ENCODE measurements at places on chromosomes 12 and 14.

- DNase-seq: no peak
Observed at GRCh38 chr12:32515137-32515873, 115.9 kb downstream of the FGD4 start.

DNA sequence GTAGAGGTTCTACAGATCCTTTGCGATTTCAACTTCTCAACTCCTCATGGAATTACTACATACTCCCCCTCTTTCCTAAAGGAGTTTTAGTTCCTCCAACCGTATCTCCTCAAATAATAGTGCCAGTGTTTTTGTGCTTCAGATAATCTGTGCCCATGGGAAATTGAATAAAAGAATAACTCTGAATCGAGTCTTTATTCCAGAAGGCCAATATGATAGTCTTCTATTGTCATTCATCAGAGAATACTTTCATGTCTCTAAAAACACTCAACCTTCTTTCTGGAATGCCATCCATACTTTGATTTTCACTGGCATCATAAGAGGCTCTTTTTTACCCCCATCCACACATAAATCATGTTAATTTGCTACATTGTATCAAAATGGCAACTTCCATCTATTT is 911.3 kb upstream of the USP15 start:
- no peak for DNase-seq

- DNase-seq: peak; percentile 38
Observed at GRCh38 chr14:23294734-23295561, 7.7 kb downstream of the PPP1R3E start.

GRCh38 chr14:50061664-50062437 is 54.5 kb downstream of the VCPKMT start:
- no peak for DNase-seq

DNA sequence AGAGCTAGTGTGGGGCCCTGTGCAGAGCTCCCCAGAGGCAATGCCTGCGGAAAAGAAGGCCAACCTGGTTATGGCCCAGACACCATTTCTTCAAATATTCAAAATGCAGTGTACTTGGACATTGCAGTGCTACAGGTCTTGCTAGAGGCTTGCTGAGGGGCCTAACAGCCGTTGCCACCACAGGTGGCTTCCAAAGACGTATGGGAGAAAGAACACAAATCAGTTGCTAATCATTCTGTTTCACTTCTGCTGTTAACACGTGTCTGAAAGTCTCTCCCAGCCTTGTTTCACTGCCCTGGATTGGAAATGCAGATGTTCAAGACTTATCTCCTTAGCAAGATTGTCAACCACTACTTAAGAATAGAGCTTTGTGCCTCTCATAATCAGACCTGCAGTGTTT is 925.9 kb downstream of the GALC start:
- no peak for DNase-seq

DNA sequence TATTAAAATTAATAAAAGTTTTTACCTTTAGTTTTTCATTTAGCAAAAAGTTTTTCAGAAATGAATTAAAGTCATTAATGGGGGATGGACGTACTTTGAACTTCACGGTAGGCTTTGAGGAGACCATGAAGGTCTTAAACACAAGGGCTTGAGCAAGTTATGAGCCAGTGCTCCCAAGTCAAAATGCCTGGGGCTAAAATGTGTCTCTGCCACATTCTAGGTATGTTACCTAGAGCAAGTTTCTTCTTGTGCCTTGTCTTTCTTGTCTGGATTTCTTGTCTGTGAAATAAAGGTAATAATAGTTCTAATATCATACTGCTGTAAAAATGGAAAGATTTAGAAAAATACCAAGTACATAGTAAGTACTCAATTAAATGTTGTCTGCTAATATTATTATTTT is 132.7 kb upstream of the USP15 start:
- no peak for DNase-seq

DNA sequence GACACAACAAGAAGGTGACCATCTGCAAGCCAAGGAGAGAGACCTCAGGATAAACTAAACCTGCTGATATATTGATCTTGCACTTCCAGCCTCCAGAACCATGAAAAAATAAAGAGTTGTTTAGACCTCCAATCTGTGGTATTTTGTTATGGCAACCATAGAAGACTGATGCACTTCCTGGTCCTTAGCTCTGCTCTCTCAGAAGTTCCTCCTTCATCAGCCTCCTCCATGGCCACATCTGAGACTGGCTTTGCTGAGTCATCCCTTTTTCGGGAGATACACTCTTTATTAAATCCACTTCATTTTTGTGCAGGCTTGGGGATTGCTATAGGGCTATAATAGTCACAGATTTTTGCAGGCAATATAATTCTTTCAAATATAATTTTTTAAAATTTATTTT is 89.6 kb upstream of the ATF7IP start:
- DNase-seq: no peak

DNA sequence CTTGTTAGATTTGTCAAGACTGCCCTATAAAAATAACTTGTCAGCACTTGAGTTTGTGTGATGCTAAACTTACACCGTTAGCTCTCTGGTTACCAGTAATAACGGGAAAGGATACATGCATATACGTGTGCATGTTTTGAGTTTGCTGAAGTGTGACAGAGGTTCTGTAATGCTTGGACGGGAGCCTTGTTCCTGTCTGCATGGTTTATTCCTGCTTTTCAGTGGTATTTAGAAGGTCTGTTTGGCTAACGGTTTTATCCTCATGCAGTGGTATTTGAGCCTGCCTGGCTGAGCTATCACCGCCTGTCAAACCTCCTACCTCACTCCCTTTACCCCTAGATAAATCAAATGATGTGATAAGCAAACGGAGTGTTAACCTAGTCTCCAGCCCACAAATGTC is 305.6 kb downstream of the GALC start:
- no peak for DNase-seq

DNA sequence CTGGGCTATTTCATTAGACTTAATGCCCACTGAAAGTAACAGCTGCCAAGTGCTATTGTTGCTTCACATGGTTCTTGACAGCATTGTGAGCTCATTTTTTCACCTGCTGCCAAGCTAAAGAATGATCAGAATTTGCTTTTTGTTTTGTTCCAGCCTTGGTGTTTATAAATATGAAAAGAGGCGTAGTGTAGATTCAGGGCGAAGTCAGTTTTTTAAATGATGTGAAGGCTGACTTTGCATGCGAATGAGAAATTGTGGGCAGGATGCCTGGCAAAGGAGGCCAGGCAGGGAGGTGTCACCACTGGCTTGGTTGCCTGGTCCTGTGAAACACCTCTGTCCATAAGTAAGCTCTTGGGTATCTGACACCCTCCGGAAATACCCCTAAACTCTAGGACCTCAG is 93.3 kb upstream of the NAP1L1 start:
- DNase-seq: no peak

DNA sequence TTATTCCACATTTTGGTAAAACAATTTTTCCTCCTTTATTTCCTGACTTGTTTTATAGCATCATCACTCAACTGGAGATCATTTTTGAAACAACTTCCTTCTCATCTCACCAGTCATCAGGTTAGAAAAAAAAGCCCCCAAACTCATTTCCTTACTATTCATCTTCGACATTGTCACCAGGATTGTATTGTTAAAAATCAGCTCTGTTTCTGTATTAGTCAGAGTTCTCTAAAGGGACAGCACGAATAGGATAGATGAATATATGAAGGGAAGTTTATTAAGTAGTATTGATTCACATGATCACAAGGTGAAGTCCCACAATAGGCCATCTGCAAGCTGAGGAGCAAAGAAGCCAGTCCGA is 392.6 kb downstream of the FUT8 start:
- no peak for DNase-seq

GRCh38 chr14:55446127-55446736 is 5.8 kb upstream of the TBPL2 start:
- peak; percentile 86 for DNase-seq

DNA sequence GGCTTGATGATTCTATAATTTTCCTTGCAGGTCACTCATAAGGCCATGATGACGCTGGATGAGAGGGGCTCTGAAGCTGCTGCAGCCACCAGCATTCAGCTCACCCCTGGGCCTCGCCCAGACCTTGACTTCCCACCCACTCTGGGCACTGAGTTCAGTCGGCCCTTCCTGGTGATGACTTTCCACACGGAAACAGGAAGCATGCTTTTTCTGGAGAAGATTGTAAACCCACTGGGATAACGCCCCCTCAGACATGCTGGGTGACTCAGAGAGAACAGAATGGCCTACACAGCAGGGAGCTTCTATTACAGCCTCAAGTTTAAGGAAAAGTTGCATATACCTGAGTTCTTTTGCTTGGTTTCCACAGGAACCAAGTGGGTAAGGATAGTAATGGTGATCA is 34.3 kb downstream of the SERPINA3 start:
- DNase-seq: peak; percentile 56

DNA sequence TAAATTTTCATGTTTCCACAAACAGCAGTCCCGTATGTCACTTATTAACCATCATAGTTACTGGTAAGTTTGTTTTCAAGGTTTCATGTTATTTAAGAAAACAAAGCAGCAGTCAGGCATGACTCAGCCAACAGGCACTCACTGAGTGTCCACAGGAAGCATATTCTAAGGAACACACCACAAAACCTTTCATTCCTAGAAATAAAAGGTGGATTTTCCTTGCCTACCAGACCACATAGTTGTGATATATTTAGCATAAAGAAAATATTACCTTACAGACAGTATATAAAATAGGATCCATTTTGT is 143.3 kb upstream of the AVPR1A start:
- peak; percentile 51 for DNase-seq

GRCh38 chr14:23164250-23164649 is 19.2 kb downstream of the SLC7A8 start:
- DNase-seq: no peak

GRCh38 chr12:128977441-128977840 is 124.2 kb downstream of the GLT1D1 start:
- DNase-seq: no peak

GRCh38 chr14:22002860-22003284 is 329.3 kb upstream of the OR4E1 start:
- no peak for DNase-seq

- DNase-seq: no peak
Observed at GRCh38 chr12:46717159-46717558, 108.6 kb downstream of the SLC38A4 start.

DNA sequence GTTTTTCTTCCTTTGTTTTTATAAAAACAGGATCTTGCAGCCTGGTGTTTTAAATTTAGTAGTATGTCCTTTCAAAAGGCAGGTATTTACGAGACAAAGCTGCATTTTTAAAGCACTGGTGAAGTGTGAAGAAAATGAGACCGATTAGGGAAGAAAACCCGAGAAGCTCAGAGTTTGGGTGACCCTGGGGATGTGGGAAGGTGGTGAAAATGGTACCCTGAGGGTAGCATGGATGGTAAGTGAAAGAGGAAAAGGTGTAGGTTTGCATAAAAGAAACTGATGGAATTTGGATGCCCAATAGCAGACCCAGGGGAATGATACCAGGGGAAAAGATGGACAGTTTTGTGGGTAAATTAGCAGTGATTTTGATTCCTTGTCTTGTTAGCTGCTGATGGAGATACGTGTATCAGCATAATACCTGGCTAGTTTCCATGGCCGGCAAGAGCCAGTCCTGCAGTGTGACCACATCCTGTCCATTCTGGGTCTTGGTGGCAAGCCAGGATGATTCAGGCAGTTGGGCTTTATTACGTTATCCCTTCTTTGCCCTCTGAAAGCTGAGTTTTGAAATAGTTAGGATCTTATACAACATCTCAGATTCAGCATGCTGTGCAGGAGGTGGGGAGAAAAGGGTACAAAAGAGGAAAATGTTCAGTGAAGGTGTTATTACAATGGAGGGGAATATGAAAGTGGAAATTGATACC is 8.9 kb downstream of the BICD1 start:
- DNase-seq: peak; percentile 99

- no peak for DNase-seq
Observed at GRCh38 chr12:49889361-49890095, 14.2 kb downstream of the FAIM2 start.

DNA sequence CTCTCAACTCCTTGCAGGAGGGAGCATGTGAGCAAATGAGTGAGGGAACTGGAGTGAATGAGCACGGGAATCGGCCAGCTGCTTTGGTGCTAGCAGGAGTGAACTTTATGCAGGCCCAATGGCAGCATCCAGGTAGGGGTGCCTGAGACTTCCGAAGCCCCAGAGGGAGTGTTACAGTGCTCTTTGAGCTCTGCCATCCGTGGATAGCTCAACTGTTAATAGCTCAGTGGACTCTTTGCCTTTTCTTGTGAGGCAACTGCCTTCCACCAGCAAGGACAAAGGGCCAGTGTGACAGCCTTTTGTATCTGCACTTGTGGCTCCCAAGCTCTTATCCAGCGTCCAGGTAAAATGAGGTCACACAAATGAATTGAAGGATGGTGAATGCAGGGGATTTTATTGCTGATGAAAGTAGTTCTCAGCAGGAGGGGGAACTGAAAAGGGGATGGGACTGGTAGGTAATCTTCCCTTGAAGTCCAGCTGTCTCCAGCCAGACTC is 12.9 kb downstream of the CREBL2 start:
- DNase-seq: no peak

GRCh38 chr12:13581031-13581430 is 384.5 kb downstream of the EMP1 start:
- no peak for DNase-seq

- DNase-seq: no peak
Observed at GRCh38 chr12:3973973-3974644, 100.9 kb upstream of the PARP11 start.

DNA sequence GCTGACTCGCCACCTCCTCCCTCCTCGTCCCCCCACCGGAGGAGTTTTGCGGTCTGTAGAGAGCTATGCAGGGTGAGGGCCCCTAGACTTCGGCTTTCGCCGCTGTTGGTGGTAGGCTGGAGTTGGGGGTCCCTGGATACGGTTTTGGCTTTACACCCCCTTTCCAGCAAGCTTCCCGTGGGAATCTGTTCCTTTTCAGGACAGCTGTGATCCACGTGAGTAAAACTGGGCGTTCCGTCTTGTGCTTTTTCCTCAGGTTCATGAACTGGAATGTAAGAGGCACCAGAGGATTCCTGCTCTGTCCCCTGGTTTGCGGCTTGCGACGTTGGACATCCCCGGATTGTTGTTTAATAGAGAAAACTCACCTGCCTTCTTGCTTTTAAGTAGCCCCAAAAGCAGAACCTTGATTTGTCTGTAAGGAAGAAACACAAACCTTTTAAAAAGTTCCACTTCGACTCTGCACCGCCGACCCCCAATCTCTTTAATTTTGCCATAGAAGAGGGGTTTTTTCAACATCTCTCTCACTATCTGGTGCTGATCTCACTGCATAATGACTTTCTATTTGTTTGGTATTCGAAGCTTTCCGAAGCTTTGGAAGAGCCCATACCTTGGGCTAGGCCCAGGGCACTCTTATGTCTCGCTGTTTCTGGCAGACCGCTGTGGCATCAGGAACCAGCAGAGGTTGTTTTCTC is 490 bp downstream of the PRORP start:
- DNase-seq: no peak

DNA sequence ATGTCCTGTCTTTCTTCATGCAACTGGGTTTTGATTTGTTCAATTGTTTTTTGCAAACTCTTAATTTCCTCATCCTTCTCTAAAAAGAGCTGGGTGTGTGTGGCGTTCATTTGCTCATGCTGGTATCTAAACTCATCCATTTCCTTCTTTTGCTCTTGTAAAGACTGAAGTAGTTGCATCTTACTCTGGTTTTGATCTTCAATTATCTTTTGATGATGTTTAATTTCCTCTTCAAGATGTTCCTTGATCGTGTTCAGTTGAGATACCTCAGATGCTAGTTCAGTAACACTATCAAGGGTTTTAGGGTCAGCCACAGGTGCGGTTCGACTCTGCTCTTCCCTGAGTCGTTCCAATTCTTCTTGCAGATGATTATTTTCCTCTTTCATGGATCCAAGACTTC is 34.8 kb downstream of the TRIP11 start:
- DNase-seq: no peak

Measured in stromal cell of bone marrow (primary cell).